ENCODE measurements at places on chromosomes 7 and 10. TPM values are rescaled to one million over a fixed set of nuclear protein-coding genes. Genes with fewer than 3 reads are reported as not detected.

- no peaks in the 10 kb centered on the region for H3K27me3 ChIP-seq
- H3K36me3 ChIP-seq, result peaks cover 5% of the 10 kb centered on the region
- H3K27ac ChIP-seq, result no peak overlapping the region
- H3K4me1 ChIP-seq, result no peaks in the 10 kb centered on the region
- no peak for DNase-seq
Observed at GRCh38 chr7:51188987-51189386, 127.6 kb downstream of the COBL start.

MEST gene
- 164 TPM for total RNA-seq

TAS2R38 gene
- total RNA-seq, result not detected

GRCh38 chr7:29605671-29606070 lies 42.0 kb downstream of the PRR15 start:
- no peaks in the 10 kb centered on the region for H3K27me3 ChIP-seq
- peak overlapping the region; percentile 22 for H3K4me3 ChIP-seq
- H3K36me3 ChIP-seq, result no peaks in the 10 kb centered on the region
- H3K4me1 ChIP-seq, result peaks cover 14% of the 10 kb centered on the region

COL28A1 gene
- 1.1 TPM for total RNA-seq

PSD gene
- total RNA-seq, result 4.2 TPM

DNA sequence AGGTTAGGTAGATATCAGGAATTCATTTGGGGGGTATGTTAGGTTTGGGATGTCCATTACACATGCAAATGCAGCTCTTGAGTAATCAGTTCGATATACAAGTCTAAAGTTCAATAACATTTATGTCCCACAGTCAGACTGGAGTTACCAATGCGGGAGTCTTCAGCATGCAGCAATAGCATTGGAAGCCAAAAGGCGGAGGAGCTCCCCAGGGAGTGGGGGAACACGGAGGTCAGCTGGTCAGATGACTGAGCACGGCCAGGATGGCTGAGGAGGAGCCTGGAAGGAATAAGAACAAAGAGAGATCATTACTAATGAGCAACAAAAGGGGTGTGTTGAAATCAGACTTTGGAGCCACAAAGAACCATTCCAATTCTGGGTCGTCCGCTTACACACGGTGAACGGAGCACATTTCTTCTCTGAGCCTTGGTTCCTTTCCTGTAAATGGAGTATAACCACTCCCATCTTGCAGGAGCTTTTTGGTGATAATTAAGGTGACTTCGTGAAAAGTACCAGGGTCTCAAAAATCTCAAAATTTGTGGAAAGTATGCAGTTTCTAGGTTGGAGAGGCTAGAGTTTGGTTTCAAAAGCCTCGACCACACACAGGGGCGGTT lies 478 bp upstream of the ZNF22 start:
- H3K4me3 ChIP-seq, result peak overlapping the region; percentile 60
- peak; percentile 53 for DNase-seq
- peaks cover 25% of the 10 kb centered on the region for H3K36me3 ChIP-seq
- no peaks in the 10 kb centered on the region for H3K27me3 ChIP-seq

DNA sequence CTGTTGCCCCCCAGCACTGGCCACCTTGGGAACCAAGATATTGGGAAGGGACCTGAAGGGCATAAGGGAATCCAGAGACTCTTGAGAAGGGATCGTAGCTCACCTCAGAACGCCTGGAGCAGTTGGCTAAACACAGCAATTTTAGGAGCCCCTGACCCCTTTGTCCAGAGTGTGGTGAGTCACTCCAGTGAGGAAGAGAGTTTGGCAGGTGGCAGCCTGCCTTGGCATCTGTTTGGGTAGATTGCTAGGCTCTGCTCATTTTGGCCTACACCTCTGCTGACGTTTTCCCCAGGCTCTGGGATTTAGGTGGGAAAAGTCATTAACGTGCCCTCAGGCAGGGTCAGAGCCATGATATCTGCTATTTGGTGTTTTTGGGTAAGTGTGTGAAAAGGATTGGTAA lies 100.6 kb downstream of the GRB10 start:
- no peak for DNase-seq
- no peak overlapping the region for H3K4me3 ChIP-seq
- H3K27me3 ChIP-seq, result no peaks in the 10 kb centered on the region
- H3K36me3 ChIP-seq, result peaks cover 31% of the 10 kb centered on the region

- no peaks in the 10 kb centered on the region for H3K27me3 ChIP-seq
- DNase-seq, result no peak
- H3K4me1 ChIP-seq, result no peaks in the 10 kb centered on the region
- no peaks in the 10 kb centered on the region for H3K36me3 ChIP-seq
- H3K4me3 ChIP-seq, result no peak overlapping the region
Observed at GRCh38 chr7:88057655-88058054, 123.6 kb downstream of the ADAM22 start.

- H3K36me3 ChIP-seq, result no peaks in the 10 kb centered on the region
- no peak overlapping the region for H3K4me3 ChIP-seq
- DNase-seq, result no peak
- H3K27ac ChIP-seq, result no peak overlapping the region
- H3K4me1 ChIP-seq, result peaks cover 22% of the 10 kb centered on the region
- no peaks in the 10 kb centered on the region for H3K27me3 ChIP-seq
Observed at GRCh38 chr7:35268953-35269352, 15.1 kb upstream of the TBX20 start.

LIPF gene
- total RNA-seq, result not detected

DNA sequence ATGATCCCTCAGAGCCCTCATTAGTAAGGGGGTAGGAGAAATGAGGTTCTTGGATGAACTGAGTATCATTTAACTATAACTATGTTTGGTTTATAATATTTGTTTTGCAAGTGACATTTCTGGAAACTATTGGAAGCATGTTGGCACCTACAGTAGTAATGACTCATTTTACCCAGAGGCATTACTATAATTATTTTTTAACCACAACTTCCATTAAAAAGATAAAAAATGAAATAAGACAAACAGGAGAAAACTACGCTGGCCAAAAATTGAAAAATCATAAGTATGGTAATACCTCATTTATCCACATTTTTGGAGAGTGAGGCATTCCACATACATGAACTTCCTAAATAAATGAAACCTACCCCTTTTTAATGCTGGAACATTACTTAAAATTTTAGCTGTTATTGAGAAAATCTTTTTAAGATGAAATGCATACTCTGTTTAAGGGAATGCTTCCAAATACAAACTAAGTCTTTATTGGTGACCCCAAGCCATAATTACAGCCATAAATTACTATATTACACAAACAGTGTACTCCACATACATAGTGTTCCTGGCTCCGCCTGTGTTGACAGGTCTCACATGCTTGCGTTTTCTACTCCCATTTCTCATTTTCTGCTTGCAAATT lies 84.6 kb upstream of the CAPZA2 start:
- peaks cover 19% of the 10 kb centered on the region for H3K4me1 ChIP-seq
- peaks cover 54% of the 10 kb centered on the region for H3K27me3 ChIP-seq
- no peak overlapping the region for H3K4me3 ChIP-seq
- DNase-seq, result no peak
- H3K27ac ChIP-seq, result no peak overlapping the region

ASAH2 gene
- total RNA-seq, result 4.6 TPM

DNA sequence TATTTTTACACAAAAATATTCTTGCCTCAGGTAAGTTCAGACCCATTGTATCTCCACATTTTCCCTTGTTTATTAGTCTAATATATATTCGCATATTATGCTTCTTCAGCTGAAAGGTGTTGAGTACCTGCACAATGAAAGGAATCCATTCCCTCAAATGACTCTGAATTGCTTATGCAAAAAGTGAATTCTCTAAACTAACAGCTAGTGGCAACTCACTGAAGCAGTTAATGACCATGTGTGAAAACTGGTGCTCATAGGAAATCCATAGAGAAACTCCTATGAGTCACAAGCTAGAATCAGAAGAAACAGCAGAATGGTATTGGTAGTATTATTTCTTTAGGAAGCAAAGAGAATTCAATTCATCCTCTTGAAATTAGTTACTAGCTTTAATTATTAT lies 33.5 kb upstream of the RNF148 start:
- H3K36me3 ChIP-seq, result no peaks in the 10 kb centered on the region
- no peak overlapping the region for H3K27ac ChIP-seq
- DNase-seq, result no peak
- no peaks in the 10 kb centered on the region for H3K27me3 ChIP-seq

DNA sequence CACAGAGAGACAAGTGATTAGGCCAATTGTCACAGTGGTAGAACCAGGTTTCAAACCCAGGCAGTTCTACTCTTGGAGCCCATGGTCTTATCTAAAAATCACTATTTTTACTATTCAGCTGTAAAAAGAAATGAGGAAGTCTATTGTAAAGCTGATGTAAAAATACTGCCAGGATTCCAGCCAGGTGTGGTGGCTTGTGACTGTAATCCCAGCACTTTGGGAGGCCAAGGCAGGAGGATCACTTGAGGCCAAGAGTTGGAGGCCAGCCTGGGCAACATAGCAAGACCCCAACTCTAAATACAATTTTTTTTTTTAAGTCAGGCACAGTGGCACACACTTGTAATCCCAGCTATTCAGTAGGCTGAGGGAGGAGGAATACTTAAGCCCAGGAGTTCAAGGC lies 40.4 kb downstream of the HIP1 start:
- no peak overlapping the region for H3K4me3 ChIP-seq
- H3K27me3 ChIP-seq, result no peaks in the 10 kb centered on the region
- H3K4me1 ChIP-seq, result no peaks in the 10 kb centered on the region
- no peak overlapping the region for H3K27ac ChIP-seq

FEZF1 gene
- not detected for total RNA-seq

KCNMA1 gene
- 0.70 TPM for total RNA-seq

GRCh38 chr10:21522631-21523406 lies 2.7 kb downstream of the SKIDA1 start:
- peaks cover 26% of the 10 kb centered on the region for H3K4me1 ChIP-seq
- peak overlapping the region; percentile 99 for H3K4me3 ChIP-seq
- no peaks in the 10 kb centered on the region for H3K27me3 ChIP-seq
- DNase-seq, result peak; percentile 58
- peaks cover 6% of the 10 kb centered on the region for H3K36me3 ChIP-seq

- no peak for DNase-seq
- H3K27me3 ChIP-seq, result no peaks in the 10 kb centered on the region
- no peaks in the 10 kb centered on the region for H3K4me1 ChIP-seq
Observed at GRCh38 chr7:100901921-100902332, 6.2 kb upstream of the ACHE start.

TWIST1 gene
- 1.7 TPM for total RNA-seq

DNA sequence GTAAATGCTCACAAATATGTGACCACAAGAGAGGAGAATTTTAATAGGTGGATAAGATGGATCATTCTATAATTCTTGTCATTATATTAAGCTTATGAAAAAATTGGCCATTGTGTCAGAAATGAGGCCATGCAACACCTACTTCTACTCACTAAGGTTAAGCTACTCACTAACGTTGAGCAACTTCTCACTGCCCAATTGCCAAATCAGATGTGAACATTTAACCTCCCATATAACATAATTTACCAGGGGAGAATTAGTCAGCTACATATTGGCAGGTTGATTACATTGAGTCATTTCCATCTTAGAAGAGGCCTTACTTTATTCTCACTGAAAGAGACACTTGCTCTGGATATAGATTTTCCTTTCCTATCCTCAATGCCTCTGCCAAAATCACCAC lies 211.2 kb upstream of the DGKB start:
- no peak overlapping the region for H3K27ac ChIP-seq
- H3K36me3 ChIP-seq, result no peaks in the 10 kb centered on the region
- no peak for DNase-seq
- no peak overlapping the region for H3K4me3 ChIP-seq
- H3K27me3 ChIP-seq, result no peaks in the 10 kb centered on the region

RBP3 gene
- total RNA-seq, result not detected

- peak; percentile 77 for DNase-seq
- no peak overlapping the region for H3K4me3 ChIP-seq
- H3K27ac ChIP-seq, result no peak overlapping the region
- no peaks in the 10 kb centered on the region for H3K36me3 ChIP-seq
Observed at GRCh38 chr10:77251297-77252013, 386.2 kb downstream of the KCNMA1 start.

GRCh38 chr7:54672519-54672918 lies 86.5 kb downstream of the SEC61G start:
- DNase-seq, result no peak
- no peak overlapping the region for H3K27ac ChIP-seq
- H3K27me3 ChIP-seq, result no peaks in the 10 kb centered on the region
- no peaks in the 10 kb centered on the region for H3K36me3 ChIP-seq

DNA sequence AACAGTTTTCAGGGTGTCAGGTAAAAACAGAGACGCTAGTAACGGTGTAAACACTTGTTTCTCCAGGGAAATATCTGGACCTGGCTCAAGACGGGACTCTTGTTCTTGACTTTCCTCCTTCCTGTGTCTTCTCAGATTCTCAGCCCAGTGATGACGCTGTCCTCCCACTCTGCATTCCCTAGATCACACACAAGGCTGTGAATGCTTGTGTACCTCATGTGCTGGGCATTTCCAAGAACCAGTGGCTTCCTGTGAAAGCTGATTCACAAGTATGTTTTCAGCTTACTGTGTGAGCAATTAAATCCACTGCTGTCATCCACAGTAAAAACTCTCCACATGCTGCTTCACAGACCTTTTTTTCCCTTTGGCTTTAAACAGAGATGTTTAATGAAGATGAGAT lies 193.8 kb upstream of the DPP6 start:
- H3K36me3 ChIP-seq, result no peaks in the 10 kb centered on the region
- H3K4me3 ChIP-seq, result no peak overlapping the region

DNA sequence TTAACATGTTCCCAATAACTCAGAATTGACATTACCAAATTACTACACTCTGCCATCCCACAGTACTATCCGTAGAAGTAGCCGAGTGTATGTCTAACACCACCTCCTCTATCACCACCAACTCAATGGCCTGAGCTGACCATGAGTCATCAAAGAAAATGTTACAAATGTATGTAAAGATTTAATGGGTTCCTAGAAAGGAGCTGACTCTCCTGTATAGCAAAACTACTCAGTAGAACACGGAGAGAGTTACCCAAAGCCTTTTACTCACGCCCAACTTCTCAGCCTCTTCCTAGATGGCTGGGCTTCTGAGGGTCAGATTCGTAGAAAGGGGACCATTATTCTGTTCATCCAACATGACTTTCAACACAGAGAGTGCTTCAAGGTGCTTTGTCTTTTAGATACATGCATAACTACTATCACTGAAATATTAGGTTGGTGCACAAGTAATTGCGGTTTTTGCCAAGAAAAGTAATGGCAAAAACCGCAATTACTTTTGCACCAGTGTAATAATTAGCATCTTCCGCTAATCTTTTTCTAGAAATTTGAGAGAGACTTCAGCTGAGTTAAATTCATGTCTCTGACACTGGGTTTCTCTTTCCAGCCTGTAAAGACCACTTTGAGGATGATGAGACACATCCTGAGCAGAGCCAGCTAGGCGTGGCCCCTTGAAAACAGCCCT lies 24.0 kb upstream of the NANOS1 start:
- DNase-seq, result no peak
- H3K4me3 ChIP-seq, result no peak overlapping the region
- no peaks in the 10 kb centered on the region for H3K36me3 ChIP-seq
- no peaks in the 10 kb centered on the region for H3K27me3 ChIP-seq
- H3K4me1 ChIP-seq, result no peaks in the 10 kb centered on the region

DNA sequence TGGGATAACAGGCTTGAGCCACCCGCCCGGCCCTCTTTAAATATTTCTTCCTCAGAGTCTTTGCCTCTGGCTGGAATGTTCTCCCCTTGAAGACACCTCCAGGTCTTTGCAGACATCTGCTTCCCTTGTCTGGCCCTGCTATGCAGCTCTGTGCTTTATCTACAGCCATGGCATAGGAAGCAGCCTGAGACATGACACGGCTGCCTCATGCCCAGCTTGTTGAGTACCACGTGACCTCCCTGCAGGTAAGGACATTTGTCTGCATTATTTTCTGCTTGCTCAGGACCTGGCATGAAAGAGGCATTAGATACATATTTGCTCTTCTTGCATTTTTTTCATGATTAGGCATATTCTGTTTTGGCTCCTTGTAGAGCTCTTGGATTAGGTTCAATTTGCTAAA lies 113.8 kb upstream of the KLF6 start:
- no peaks in the 10 kb centered on the region for H3K36me3 ChIP-seq
- H3K4me1 ChIP-seq, result peaks cover 7% of the 10 kb centered on the region
- no peaks in the 10 kb centered on the region for H3K27me3 ChIP-seq
- no peak for DNase-seq

All from endodermal cell (in vitro differentiated cells).